Left renal cortex interstitium (tissue), 4 donors: ENCODE measurements at places on chromosomes 5 and 9. TPM values are rescaled to one million over a fixed set of nuclear protein-coding genes. Genes with fewer than 3 reads are reported as not detected.

DNA sequence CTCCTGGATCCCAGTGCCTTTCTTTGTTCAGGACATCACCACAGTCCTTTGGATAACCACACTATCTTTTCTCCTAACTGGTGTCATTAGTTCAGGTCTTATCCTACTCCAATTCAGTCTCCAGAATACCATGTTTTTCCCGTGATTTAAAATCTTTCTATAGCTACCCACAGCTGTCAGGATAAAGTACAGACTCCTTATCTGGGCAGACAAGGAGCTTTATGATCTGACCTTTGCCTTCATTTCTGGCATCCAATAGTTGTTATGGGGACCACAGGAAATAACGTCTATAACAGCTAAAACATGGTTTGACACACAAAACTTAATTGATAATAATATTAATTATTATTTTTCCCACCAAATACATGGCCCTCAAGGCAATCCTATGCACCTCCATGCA, 125.6 kb downstream of the ARL15 start:
- no peak for DNase-seq

The NUP155 gene
- polyA plus RNA-seq, result 25.8 TPM

The MIGA2 gene
- polyA plus RNA-seq, result 32.1 TPM

DNA sequence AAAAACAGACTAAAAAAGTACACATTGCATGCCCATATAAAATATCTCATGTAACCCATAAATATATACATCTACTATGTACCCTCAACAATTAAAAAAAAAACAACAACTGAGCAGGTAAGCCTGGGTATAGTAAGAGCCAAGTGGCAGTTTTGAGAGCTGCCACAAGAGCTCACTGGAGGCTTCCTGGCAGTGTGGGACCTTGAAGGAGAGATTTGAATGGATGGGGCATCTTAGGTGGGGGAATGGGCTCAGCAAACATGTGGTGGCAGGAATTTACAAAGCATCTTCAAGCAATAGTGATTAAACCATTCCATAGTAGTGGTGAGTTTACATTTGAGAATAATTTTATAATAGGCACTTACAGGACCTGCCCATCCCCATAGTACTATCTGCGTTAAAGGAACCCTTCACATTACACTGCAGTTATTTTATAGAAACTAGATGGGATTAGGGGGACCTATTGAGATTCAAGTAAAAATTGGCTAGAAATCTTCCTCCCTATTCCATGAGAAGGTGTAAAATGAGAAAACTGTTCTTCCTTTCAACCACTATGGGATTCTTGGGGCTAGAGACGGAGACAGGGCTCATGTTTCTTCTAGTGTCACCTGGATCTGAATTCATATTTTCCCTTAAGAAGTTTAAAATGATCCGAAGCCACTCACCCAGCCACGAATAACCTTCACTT, 6.9 kb downstream of the MEGF10 start:
- no peak for DNase-seq

DNA sequence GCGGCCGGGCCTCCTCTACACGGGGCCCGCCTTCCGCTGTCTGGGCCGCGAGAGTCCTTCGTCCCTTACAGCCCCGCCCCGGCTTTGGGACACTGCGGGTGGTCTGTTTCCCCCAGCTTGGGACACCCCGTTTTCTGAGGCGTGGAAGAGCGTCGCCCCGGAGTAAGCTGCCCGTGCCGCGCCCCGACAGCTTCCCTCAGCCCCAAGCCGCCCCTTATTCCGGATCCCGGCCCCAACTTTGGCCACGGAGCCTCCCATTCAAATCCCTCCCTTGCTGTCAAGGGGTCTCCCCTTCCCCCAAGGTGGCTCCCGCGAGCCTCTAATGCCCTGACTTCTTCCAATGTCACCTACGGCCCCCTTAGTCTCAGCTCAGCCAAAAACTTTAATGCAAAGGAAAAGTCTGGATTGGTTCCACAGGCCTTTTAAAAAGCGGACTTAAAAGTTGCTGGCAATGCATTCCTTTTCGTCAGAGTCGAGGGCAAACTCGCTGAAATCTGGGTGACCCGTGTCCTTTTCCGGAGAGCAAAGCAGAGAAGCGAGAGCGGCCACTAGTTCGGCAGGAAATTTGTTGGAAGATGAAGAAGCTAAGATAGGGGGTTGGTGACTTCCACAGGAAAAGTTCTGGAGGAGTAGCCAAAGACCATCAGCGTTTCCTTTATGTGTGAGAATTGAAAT, 19.8 kb downstream of the EXOSC2 start:
- no peak for DNase-seq

The TAS2R1 gene
- polyA plus RNA-seq, result not detected

DNA sequence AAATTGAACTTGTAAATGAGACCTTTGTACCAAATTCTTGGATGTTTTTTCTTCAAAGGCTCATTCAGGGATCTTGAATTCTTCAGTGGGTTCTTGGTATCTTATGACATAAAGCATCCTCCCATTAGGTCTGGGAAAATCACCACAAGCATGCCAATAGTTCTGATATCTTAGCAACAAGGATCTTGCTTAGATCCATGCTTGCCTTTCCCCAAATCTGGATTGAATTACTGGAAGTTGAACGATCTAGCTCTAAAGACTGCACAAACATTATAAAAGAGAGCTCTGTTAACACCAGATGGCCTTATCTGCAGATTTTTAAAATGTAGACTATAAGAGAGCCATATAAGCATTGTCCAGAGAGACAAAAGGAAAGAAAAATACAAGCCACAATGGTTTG, 266.3 kb downstream of the RAB3C start:
- no peak for DNase-seq

GRCh38 chr5:123091298-123092222, 2.5 kb downstream of the PRDM6 start:
- DNase-seq, result no peak

The BTNL9 gene
- 15.5 TPM for polyA plus RNA-seq

The DRD1 gene
- polyA plus RNA-seq, result not detected

DNA sequence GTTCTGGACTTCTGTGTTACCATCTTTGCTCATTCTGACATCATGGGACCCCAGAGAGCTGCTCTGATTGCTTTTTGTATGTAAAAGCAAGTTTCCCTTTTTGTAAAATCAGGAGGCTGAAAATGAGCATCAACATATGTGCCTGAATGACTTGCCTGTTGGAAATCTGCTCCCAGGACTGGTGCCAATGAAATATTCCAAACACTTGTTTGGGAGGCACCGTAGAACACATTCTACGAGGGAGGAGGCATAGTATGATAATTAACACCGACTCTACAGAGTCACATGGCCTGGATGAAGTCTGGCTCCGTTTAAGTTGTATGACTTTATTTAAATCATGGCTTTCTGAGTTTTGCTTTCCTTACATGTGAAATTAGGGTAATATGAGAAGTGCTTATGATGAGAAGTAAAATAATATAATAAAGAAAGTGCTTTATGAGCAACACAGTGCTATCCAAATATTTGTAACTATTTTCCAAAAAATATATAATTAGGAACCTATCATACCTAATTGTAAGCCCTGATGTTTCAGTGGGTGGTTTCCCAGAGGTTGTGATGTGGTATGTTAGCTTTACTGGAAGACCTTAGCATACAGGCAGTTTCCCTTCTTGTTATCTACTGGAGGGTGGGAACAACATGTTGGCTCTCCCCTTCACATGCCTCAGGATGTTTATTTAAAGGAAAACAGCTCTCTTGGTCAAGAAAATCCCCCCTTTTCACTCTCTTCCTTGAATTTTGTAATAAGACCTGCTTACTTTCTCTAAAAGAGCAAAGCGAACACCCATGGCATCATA, 238.1 kb downstream of the FBXL7 start:
- no peak for DNase-seq

DNA sequence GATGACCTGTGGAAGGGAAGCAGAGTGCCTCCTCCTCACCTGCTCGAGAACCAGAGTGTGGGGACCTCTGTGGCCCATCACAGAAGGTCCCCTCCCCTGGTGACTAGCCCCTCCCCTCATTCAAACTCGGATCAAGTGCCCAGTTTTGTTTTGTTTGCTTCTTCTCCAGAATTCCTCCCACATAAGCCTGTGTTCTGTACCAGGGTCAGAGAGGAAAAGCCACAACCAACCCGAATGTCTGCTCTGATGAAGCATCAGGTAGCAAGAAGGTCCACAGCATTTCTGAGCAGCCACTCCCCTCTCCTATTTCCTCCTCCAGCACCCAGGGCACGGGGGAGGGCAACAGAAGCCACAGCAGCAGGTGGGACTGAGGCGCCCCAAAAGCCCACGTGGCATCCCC, 58.2 kb downstream of the HSD17B3 start:
- DNase-seq, result no peak

DNA sequence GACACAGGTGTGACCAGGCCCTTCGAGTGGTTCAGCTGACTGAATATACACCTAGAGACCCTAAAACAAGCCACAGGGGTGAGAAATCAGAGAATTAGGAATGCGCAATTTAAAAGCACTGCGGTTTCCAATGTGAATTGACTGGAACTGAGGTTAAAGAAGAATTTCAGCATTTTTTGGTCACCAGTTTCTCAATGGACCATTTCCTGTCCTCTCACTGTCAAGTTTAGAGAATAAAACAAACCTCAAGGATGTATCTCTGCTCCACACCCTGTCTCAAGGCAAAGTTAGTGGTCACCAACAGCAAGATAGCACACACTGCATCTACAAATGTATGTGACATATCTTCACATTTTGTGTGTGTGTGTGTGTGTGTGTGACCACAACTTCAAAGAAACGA, 143.8 kb upstream of the MAP3K1 start:
- DNase-seq, result no peak
